ENCODE measurements at places on chromosomes 7 and 10.

DNA sequence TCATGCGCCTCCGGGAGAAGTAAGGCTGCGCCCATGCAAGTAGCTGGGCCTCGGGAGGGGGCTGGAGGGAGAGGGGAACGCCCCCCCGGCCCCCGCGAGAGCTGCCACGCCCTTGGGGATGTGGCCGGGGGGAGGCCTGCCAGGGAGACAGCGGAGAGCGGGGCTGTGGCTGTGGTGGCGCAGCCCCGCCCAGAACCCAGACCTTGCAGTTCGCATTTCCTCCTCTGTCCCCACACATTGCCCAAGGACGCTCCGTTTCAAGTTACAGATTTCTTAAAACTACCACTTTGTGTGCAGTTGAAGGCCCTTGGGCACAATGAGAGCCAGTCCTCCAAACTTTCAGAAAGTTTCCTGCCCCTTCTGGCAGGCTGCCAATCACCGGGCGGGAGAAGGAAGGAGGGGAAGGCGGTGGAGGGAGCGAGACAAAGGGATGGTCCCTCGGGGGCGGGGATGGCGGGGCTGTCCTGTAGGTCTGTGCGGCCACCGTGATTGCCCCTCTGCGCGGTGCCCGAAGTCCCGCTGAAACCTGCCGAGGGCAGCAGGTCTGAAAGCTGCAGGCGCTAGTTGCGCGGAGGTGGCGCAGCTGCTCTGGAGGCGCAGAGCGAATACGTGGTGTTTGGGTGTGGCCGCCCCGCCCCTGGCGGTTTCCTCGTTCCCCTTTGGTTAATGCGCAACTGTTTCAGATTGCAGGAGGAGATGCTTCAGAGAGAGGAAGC is 2.1 kb downstream of the VIM start:
- peak; percentile 84 for DNase-seq

- DNase-seq, result no peak
Observed at GRCh38 chr7:14147532-14147931, 158.1 kb upstream of the ETV1 start.

GRCh38 chr10:100469756-100470155 is 6.9 kb downstream of the WNT8B start:
- no peak for DNase-seq

DNA sequence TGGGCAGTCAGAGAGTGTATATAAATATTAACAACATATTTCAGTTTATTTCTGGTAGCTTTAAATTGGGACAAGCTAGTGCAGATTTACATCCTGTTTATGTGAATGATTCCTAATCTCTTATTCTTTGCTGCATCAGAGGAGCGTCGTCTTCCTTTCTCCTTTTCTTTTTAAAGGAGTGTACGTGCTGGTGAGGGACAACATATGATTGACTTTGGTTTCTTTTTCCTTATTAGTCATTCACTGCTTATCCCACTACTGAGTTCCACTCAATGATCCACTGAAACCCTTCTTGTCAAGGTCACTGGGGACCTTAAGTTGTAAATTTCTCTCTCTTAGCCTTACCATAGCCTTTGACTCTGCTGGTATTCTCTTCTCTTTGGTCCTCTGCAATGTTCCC is 116.3 kb downstream of the EXOC4 start:
- no peak for DNase-seq

GRCh38 chr7:20597339-20597738 is 18.1 kb upstream of the ABCB5 start:
- DNase-seq, result no peak

DNA sequence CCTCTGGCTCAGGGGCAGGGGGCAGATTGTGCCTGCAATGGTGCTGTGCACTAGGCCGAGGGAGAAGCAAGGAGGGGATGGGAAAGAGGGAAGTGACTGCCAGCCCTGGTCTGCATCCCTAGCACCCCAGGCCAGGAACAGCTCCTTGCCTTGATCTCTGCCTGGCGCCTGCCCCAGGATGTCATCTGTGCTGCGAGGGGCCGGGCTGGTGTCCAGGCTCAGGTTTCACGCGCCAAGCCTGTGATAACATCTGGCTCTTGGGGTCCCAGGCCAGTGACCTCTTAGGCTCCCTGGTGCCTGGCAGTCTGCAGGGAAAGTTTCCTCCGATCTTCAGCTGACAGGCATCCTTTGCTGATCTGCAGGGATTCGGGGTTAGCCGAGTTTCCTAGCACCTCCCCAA is 193.5 kb upstream of the GPR26 start:
- DNase-seq, result no peak

- no peak for DNase-seq
Observed at GRCh38 chr10:110153396-110153795, 54.0 kb upstream of the MXI1 start.

Data from D341Med (cell line).